ENCODE measurements at places on chromosomes 2 and 18.

GRCh38 chr18:32771169-32771751 lies 1.6 kb downstream of the KLHL14 start:
- no peak for DNase-seq

- DNase-seq: no peak
Observed at GRCh38 chr2:172896661-172897081, 161.0 kb downstream of the RAPGEF4 start.

DNA sequence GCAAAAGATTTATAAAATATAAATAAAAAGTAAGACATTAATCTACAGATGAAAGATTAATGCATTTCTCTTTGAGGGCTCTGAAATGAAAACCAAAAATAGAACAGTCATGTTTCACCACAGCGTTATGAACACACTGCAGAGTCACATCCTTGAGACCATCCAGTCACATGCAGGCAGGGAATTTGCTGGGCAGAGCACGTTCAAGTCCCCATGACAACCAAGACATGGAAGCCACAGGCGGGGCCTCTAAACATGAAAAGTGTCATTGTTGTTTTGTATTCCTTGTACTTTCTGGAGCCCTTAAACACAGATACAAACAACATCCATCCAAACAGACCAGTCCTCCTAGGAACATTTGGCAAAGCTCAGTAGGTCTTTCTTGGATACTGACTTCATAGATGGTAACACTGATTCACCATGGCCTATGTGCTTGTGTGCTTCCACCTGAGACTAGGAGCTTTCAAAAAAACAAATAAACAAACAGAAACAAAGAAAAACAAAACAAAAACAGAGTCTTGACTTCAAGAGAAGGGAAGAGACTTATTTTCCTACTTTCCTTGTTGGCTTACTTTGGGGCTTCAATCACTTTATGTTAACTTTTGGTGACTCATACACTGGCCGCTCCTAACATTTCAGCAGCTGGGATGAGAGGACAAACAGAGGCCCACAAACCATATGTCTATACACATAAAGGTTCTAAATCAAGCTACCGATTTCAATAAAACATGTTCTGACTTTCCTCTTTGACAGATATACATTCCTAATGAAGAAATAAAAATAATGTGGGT lies 99.5 kb upstream of the CCDC85A start:
- DNase-seq: no peak

DNA sequence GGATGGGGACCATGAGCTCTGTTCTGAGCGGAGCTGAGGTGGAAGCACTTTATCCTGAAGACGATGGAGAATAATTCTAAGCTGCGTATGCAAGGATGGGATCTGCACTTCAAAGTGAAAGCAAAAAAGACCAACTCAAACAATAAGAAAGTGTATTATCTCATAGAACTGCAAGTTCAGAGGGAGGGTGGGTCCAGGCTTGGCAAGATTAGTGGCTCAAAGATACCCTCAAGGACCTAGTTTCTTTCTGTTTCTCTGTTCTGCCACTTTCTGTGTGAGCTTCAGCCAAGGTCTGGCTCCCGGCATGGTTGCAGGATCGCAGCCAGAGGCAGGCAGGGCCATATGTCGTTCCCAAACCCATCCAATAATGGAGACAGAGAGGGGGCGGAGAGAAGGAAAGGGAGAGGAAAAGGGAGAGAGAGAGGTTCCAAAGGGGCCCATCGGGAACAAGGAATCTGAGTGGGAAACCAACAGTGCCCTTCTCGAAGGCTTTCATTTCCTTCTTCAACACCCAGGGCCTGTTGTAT lies 169.2 kb upstream of the NCK2 start:
- DNase-seq: no peak

GRCh38 chr2:105114551-105114950 lies 76.7 kb downstream of the MRPS9 start:
- DNase-seq: peak; percentile 63

DNA sequence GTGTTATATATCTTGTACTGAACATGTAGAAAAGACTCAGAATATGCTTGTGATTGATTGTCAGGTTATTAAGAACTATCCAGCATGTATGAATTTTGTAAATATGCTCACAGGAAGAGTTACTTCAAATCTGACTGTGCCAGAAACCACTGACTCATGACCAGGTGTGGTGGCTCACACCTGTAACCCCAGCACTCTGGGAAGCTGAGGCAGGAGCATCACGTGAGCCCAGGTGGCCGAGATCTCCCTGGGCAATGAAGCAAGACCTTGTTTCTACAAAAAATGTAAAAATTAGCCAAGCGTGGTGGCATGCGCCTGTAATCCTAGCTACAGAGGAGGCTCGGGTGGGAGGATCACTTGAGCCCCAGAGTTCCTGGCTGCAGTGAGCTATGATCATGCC lies 126.6 kb downstream of the COMMD1 start:
- DNase-seq: no peak

DNA sequence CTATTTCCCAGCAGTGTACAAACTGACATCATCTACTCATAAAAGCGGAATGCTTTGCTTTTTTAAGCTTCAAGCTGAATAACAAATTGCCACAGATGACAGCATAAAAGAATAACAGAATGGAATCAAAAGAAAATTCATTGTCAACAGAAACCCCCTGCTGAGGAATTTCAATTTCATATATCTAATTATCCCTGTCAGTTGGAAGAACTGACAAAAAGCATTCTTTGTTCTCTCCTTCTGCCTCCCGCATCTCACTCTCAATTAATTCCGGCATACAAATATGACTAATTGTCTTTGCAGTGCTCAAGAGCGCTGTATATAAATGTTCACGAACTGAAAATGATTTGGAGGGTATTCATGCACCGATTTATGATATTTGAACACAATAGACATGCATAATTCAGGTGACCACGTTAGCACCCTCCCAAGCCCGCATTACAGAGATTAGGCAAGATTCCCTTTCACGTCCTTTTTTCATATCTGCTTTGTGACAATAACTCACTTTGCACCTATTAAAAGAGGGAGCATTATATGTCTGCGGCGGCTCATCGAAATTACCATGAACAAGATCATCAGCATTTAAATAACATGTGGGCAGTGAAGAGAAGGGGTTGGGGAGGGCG lies 277.7 kb upstream of the SALL3 start:
- DNase-seq: no peak

DNA sequence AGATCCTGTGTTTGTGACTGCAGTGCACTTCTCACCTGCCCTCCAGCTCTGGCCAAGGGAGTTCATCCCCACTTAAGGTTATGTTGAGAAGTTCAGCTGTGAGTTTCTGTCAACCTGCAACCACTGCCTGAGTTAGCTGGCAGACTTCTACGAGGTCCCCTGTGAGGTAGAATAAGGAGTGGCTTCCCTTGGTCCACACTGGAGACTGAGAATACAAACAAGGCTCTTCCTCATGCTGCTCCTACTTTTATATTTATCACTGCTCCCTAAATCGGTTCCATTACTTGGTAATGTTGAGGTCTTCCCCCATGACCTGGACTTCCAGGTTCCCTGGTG lies 353.2 kb upstream of the CWC22 start:
- no peak for DNase-seq

DNA sequence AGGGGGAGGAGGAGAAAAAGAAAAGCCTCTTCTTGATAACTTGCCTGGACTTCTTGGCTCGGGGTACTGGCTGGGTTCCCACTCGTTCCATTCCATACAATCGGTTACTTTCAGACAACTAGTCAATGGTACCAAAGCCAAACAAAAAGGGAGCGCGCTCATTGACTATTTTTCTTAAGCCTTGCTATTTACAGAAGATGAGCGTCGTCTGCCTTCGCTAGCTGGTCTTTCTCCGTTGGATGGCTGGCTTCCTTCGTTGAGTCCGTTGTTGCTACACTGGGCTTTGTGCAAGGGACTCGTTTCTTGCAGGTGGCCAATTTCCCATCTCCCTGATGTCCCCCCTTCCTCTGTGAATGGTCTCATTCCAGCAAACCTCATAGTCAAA lies 260.4 kb downstream of the ZNF516 start:
- DNase-seq: no peak

DNA sequence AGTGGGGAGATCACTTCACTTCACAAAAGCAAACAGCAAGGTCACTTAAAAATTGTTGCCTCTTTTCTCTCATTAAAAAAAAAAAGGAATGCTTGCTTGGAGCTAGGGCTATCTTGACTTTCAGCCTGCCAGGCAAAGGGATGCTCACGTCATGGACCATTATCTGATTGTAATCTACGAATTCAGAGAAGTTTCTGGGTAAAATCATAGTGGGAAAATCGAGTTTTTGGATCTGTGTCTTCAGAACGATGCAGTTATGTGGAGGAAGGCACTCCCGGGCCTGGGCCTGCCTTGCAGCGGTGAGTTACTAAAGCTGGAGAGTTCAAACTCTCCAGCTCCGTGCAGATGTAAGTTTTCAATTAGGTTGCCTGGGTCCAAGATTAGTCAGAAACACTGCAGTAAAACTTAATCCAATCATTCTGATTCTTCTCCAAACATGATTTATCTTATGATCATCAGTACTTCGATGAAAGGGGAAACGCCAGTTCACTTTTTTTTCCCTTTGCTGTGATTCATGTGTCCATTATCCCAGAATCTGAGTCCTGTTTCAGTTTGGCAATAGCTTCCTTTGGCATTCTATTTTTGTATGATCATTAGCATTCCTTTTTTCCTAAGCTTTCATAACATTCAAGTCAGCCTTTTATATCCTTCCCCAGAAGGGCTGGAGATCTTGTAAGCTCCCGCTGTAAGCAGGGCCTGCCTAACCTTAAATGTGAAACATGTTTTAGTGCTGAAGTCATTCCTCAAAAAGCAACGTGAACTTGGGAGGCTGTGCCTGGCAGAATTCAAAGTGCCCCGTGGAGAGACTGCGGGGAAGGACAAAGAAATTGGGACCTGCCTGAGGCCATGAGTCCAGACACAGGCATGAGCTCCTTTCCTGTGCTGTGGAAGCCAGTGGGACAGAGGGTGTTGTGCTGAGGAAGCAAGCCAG lies 119.3 kb upstream of the TWIST2 start:
- peak; percentile 88 for DNase-seq

- DNase-seq: peak; percentile 56
Observed at GRCh38 chr2:183162362-183162761, 38.1 kb downstream of the NUP35 start.

DNA sequence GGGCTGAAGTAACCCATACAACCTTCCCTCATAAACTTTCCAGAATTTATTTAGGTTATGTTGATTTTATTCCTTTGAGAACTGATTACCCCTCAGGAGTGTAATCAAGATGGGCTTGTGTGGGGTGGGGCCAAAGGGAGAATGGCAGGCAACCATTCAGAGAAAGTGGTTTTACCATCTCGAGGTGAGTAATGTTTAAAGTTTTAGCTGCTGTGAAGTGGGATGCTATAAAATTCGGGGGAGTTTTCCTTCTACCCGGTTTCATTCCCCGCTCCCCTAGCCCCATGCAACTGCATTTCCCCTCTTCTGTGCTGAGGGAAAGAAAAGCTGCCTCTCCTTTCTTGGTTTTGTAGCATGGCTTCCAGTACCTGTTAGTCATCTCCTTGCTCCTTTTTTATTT lies 34.7 kb downstream of the MAP4K4 start:
- no peak for DNase-seq

DNA sequence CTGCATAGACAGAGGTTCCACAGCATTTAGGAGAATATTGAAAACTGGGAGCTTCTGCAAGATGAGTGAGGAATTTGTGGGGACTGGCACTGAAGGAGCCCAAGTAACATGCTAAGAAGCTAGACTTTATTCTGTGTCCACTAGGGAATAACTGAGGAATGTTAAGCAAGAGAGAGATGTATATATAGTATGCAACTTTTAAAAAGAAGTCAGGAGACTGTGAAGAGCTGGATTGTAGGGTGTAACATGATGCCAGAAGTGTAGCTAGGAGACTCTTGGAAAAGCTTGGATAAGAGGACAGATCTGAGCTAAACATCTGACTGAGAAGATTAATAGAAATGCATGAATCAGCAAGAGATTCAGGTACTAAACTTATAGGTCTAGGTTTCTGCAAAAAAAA lies 270.6 kb upstream of the MMADHC start:
- no peak for DNase-seq

- no peak for DNase-seq
Observed at GRCh38 chr2:43537137-43537536, 58.7 kb downstream of the THADA start.

DNA sequence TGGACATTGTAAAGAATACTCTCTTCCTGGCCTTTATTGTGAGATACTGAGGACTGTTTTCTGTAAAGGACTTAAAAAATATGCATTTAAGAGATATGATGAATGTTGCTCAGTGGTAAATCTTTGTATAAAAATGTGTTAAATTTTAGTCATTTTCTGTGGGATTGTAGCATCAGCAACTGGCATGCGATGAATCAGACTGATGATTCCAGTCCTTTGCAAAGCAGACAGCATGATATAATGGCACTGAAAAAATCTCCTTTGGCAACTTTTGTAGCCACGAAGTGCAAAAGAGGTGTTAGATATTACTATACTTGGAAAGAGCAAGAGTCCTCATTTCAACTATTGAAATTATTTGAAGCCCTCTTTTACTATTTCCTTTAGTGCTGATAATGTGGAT lies 678.7 kb downstream of the PLCL1 start:
- peak; percentile 4 for DNase-seq

DNA sequence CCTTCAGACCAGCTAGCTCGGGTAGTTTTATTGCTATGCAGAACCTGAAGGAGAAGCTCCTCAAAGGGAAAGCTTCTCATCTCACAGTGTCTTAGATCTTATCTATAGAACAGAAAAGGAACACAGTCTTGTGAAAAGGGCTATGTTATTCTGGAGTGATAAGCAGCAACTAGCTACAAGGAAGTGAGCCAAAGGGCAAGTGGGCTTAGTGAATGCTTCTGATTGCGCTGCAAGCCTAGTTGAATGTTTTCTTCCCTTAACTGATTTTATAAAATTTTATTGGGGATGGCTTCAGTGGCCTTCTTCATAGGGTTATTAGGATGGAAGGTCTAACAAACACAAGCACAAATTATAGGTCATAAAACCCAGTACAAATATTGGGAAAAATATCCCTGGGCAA lies 400.1 kb downstream of the PARD3B start:
- no peak for DNase-seq

GRCh38 chr2:143528021-143528420 lies 398.8 kb downstream of the ARHGAP15 start:
- DNase-seq: no peak

DNA sequence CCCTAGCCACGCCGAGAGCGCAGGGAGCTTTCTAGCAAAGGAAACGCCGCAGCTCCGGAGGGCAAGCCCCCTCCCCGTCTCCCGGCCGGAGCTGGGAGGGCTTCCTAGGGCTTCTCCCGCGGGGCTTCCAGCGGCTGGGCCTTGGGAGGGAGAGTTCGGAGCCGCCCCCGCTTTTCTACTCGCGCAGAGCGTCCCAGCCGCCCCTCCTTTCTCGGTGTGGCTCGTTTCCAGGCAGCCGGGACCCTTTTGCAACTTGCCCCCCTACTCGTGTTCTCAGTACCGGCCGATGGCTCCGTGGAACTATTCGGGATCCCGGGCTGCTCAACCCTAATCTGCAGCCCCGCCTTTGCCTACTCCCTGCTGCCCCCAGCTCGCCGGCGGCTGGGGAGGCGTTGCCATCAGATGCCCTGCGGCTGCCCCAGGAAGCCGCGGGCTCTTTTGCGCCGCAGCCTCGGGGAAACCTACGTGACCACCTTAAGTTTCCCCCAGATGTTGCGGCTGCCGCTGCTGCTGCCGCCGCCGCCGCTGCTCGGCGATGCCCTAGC lies 1.5 kb upstream of the NR4A2 start:
- DNase-seq: peak; percentile 67

All from EL (cell line).